PC-9 (cell line): ENCODE measurements at places on chromosomes 13 and 19. TPM values are rescaled to one million over a fixed set of nuclear protein-coding genes. Genes with fewer than 3 reads are reported as not detected.

- no peak for DNase-seq
- no peak overlapping the region for H3K27ac ChIP-seq
- H3K4me1 ChIP-seq: no peaks in the 10 kb centered on the region
- no peaks in the 10 kb centered on the region for H3K27me3 ChIP-seq
Observed at GRCh38 chr13:76350399-76350798, 535.8 kb downstream of the KCTD12 start.

DNA sequence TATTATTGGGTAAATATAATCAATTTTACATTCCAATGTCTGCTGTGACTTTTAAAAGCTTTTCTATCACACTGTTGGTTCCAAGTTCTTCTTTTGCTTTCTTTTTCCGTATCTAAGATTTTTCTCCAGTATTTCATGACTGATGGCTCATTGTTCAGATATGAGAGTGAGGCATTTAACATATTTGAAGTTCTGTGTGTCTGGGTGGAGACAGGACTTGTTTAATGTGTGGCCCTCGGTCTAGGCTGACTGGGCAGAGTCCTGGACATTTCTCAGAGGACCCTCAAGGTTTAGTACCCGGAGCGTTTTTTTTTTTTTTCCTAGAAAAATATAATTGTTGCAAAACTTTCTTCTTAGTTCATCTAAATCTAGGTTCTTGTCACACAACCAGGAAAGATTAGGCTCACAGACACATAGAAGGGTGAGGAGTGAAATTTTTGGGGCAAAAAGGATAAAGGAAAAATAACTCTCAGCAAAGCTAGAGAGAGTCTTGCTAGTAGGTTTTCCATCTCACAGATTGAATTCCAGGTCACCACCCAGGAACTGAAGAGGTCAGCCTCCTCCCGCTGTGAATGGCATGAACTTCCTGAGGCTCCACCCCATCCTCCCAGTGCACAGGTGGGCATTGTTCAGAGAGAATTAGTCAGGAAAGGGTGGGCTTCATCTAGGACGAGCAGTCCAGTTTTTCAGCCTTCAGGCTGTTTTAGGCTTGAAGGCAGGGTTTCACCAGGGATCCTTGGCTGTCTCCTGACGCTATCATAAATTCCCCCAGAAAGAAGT is 1002.4 kb upstream of the PCDH9 start:
- no peaks in the 10 kb centered on the region for H3K27me3 ChIP-seq
- H3K4me3 ChIP-seq: no peak overlapping the region
- no peak overlapping the region for H3K27ac ChIP-seq
- H3K4me1 ChIP-seq: no peaks in the 10 kb centered on the region
- no peak for DNase-seq

The CABP5 gene
- not detected in 2 replicates for total RNA-seq

DNA sequence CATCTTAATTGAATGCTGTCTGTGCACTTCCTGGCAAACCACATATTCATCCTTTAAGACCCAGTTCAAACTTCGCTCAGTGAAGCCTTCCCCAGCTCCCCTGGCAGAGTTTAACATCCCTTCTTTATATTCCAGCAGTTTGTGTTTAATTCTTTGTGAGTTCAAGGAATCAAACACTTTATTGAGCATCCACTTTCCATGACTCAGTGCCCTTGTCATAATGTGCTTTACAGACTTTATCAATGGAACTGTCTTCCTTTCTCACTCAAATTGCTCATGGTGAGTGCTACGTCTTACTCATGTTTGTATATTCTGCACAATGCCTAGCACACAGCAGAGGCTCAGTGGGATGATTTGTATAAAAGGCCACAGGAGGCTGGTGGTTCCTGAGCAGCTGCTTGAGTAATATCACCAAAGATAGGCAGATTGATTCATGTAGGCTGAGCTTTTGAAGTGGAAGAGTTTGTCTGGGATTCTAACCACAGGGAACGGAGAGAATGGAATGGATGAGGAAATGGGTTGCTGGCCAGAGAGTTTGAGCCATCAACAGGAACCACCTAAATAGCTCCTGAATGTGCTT is 44.2 kb downstream of the SERTM1 start:
- no peak overlapping the region for H3K4me3 ChIP-seq
- H3K27me3 ChIP-seq: no peaks in the 10 kb centered on the region
- DNase-seq: no peak
